ENCODE measurements at places on chromosomes 16 and 17. TPM values are rescaled to one million over a fixed set of nuclear protein-coding genes. Genes with fewer than 3 reads are reported as not detected.
A peak's percentile ranks its signal among the peaks of the same experiment; 100 is the strongest.

Gene RAB37
- total RNA-seq: 0.89 TPM

GRCh38 chr17:3974138-3974687 lies 10.0 kb upstream of the ATP2A3 start:
- DNase-seq: no peak
- no peak overlapping the region for H3K27ac ChIP-seq
- no peaks in the 10 kb centered on the region for H3K4me1 ChIP-seq
- no peak overlapping the region for H3K4me3 ChIP-seq
- H3K27me3 ChIP-seq: no peaks in the 10 kb centered on the region
- H3K36me3 ChIP-seq: no peaks in the 10 kb centered on the region

- H3K4me1 ChIP-seq: no peaks in the 10 kb centered on the region
- H3K27ac ChIP-seq: no peak overlapping the region
- H3K4me3 ChIP-seq: no peak overlapping the region
- no peak for DNase-seq
These were observed 16.2 kb downstream of the CHST4 start for GRCh38 chr16:71542377-71542776.

DNA sequence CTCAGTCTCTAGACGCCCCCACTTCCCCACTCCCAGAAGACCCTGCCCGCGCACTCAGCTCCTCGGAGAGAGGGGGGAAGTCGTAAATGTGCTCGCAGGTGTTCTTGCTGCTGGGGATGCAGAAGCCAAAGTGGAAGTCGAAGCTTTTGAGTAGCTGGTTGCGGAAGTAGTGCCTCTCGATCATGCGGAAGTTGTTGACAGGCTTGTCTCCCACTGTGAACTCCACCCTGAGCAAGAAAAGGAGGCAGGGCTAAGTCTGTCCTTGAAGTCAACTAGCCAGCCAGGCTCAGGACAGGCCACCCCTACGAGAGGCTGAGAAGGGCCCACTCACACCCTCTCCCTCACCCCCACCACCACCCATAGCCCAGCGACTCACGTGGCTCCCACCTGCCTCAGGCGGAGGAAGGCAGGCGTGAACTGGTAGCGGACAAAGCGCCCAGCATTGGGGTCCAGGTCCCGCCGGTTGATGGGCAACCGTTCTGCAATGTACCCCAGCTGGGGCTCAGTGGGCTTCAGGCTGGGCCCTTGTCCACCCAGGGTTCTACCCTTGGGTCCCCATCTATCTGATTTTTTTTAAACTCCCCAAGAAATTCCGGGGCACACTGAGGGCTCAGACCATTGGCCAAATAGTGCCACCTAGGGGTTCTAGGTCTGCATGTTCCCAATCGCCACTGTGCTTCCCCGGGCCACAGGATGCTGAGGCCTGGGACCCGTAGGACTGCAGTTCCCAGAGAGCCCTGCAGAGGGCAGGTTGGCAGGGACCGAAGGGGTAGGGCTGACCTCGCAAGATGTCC lies 4.6 kb downstream of the UNC119 start:
- no peaks in the 10 kb centered on the region for H3K27me3 ChIP-seq
- no peak overlapping the region for H3K27ac ChIP-seq
- no peak overlapping the region for H3K4me3 ChIP-seq
- peaks cover 23% of the 10 kb centered on the region for H3K4me1 ChIP-seq
- peak; percentile 73 for DNase-seq
- peaks cover 12% of the 10 kb centered on the region for H3K36me3 ChIP-seq

Gene KRT27
- total RNA-seq: not detected

- H3K36me3 ChIP-seq: no peaks in the 10 kb centered on the region
- no peak for DNase-seq
- no peak overlapping the region for H3K27ac ChIP-seq
- H3K27me3 ChIP-seq: no peaks in the 10 kb centered on the region
These were observed 123.0 kb downstream of the RPTOR start for GRCh38 chr17:80667462-80668277.

GRCh38 chr16:4917117-4917516 lies 19.8 kb downstream of the PPL start:
- H3K4me1 ChIP-seq: no peaks in the 10 kb centered on the region
- no peaks in the 10 kb centered on the region for H3K36me3 ChIP-seq
- no peak overlapping the region for H3K27ac ChIP-seq

Gene CD300E
- total RNA-seq: 1.0 TPM

Gene EPX
- not detected for total RNA-seq

Gene HSD17B2
- not detected for total RNA-seq

Gene ZNF423
- total RNA-seq: 8.5 TPM

GRCh38 chr16:51556694-51557340 lies 405.7 kb upstream of the SALL1 start:
- no peaks in the 10 kb centered on the region for H3K27me3 ChIP-seq
- DNase-seq: no peak
- no peak overlapping the region for H3K27ac ChIP-seq
- H3K4me1 ChIP-seq: no peaks in the 10 kb centered on the region
- no peaks in the 10 kb centered on the region for H3K36me3 ChIP-seq
- H3K4me3 ChIP-seq: no peak overlapping the region

- no peak overlapping the region for H3K27ac ChIP-seq
- H3K4me3 ChIP-seq: no peak overlapping the region
- no peak for DNase-seq
- no peaks in the 10 kb centered on the region for H3K36me3 ChIP-seq
These were observed 696.9 kb downstream of the KCNJ2 start for GRCh38 chr17:70865993-70866804.

GRCh38 chr17:80742581-80743180 lies 198.0 kb downstream of the RPTOR start:
- no peaks in the 10 kb centered on the region for H3K36me3 ChIP-seq
- no peaks in the 10 kb centered on the region for H3K27me3 ChIP-seq
- H3K27ac ChIP-seq: no peak overlapping the region
- no peak for DNase-seq
- no peaks in the 10 kb centered on the region for H3K4me1 ChIP-seq

GRCh38 chr17:2545393-2545792 lies 33.7 kb upstream of the METTL16 start:
- H3K27me3 ChIP-seq: no peaks in the 10 kb centered on the region

- H3K4me1 ChIP-seq: no peaks in the 10 kb centered on the region
- H3K36me3 ChIP-seq: no peaks in the 10 kb centered on the region
- no peak for DNase-seq
- H3K4me3 ChIP-seq: no peak overlapping the region
- no peaks in the 10 kb centered on the region for H3K27me3 ChIP-seq
- H3K27ac ChIP-seq: no peak overlapping the region
These were observed 78.9 kb downstream of the C16orf95 start for GRCh38 chr16:87238361-87238715.

GRCh38 chr16:80509872-80510271 lies 30.9 kb upstream of the DYNLRB2 start:
- no peak overlapping the region for H3K27ac ChIP-seq
- H3K27me3 ChIP-seq: no peaks in the 10 kb centered on the region

- no peak for DNase-seq
- H3K27me3 ChIP-seq: no peaks in the 10 kb centered on the region
- H3K36me3 ChIP-seq: no peaks in the 10 kb centered on the region
- H3K4me1 ChIP-seq: no peaks in the 10 kb centered on the region
- H3K4me3 ChIP-seq: no peak overlapping the region
These were observed 50.5 kb downstream of the CACNG5 start for GRCh38 chr17:66885417-66885816.

- no peak for DNase-seq
- no peak overlapping the region for H3K27ac ChIP-seq
- peaks cover 80% of the 10 kb centered on the region for H3K36me3 ChIP-seq
- H3K27me3 ChIP-seq: no peaks in the 10 kb centered on the region
- H3K4me1 ChIP-seq: no peaks in the 10 kb centered on the region
These were observed 57.2 kb downstream of the ZNF778 start for GRCh38 chr16:89274561-89275283.

DNA sequence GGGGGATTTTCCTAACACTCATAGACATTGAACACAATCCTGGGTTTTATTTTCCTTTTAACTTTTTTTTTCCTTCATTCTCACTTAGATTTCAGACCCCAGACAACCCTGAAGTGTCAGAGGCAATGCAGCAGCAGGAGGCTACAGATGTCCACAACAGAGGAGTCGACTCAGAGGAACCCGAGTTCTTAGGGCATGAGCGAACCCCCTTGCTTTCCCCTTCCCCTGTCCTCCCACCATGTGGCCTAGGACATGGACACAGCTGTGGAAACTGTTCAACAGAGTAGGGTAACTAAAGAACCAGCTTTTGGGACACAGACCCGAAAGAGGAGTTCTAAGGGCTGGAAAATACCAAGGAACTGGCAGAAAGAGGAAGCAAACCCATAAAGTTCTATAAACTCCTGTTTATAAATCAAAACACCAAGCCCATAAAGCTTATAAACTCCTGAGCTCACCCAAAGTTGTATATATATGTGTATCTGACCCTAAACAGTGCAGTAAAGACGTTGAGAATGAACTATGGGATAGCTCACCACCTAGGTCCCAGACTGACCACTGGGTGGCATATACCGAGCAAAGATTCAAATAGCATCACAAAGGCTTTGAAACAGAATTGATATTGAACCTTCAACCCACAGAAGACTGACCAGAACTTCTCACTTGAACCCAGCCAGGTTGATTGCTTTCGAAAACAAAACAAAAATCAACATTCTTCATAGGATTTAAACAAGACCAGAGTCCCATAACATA lies 33.9 kb downstream of the CMTM4 start:
- no peaks in the 10 kb centered on the region for H3K27me3 ChIP-seq
- H3K27ac ChIP-seq: peak overlapping the region; percentile 51
- H3K4me1 ChIP-seq: peaks cover 30% of the 10 kb centered on the region
- DNase-seq: no peak
- no peaks in the 10 kb centered on the region for H3K36me3 ChIP-seq

Gene KDM6B
- total RNA-seq: 11.0 TPM

Gene RRN3
- total RNA-seq: 12.9 TPM

DNA sequence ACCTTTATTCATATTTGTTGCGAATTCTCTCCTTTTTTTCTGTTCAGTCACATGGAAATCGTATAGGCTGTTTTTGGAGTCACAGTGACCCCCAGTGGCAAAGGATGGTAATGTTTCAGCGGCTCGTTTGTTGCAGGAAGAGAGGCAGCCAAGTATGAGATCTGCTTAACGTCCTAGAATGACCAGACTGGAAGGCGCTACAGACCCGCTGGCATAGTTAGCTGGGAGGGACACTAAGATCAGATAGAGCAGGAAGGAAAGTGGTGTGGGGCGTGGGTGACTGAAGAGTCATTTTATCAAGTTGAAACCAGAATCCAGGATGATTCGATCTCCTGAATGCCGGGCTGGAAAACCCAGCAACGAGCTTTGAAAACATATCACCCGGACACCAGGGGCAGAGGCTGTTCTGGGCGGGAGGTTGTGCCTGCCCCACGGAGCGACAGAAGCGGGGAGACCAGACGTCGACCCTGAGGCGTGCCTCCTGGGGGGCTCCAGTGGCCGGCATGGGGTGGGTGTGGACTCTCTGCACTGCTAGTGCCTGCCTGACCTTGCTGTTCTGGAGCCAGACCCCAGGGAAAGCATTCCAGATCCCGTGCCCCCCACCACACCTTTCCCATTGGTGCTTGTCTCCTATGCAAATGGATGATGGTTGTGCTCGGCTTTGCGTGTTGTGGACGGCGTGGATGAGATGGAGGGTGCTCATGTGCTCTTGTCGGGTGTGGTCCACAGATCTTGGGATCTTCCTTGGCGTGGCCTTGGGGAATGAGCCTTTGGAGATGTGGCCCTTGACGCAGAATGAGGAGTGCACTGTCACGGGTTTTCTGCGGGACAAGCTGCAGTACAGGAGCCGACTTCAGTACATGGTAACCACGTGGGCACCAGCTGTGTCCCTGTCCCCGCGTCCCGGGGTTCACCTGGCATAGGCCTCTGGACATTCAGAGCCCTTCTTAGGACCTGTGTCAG lies 7.7 kb downstream of the IL34 start:
- no peaks in the 10 kb centered on the region for H3K27me3 ChIP-seq
- no peaks in the 10 kb centered on the region for H3K36me3 ChIP-seq
- DNase-seq: peak; percentile 92
- H3K4me1 ChIP-seq: no peaks in the 10 kb centered on the region
- H3K27ac ChIP-seq: peak overlapping the region; percentile 43
- H3K4me3 ChIP-seq: no peak overlapping the region

- DNase-seq: no peak
- peak overlapping the region; percentile 78 for H3K27ac ChIP-seq
- H3K27me3 ChIP-seq: no peaks in the 10 kb centered on the region
These were observed 16.8 kb downstream of the AXIN2 start for GRCh38 chr17:65544672-65545071.

Gene MT4
- not detected for total RNA-seq

DNA sequence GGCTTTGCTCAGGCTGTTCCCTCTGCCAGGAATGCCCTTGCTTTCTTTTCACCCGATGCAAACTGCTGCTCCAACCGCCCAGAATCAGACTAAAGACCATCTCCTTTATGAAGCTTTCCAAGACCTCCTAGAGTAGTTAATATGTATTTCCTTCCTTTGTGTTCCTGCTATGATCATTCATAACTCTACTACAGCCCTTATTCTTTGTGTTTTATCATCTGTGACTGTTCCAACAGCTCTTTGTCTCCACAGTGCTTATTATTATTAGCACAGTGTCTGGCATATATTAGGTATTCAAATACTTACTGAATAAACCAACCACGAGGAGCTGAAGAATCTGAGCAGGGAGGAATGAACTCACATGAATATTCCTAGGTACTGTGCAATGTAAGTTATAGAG lies 7.6 kb downstream of the PSME3IP1 start:
- no peak for DNase-seq
- H3K27ac ChIP-seq: no peak overlapping the region
- no peak overlapping the region for H3K4me3 ChIP-seq
- H3K4me1 ChIP-seq: no peaks in the 10 kb centered on the region
- H3K36me3 ChIP-seq: peaks cover 8% of the 10 kb centered on the region
- no peaks in the 10 kb centered on the region for H3K27me3 ChIP-seq

Data from right atrium auricular region (tissue), 2 donors.